ENCODE measurements at places on chromosomes 1 and 21.

GRCh38 chr21:16842696-16843035 is 670.2 kb upstream of the CXADR start:
- no peak for DNase-seq

GRCh38 chr1:96488777-96489176 is 232.8 kb upstream of the PTBP2 start:
- DNase-seq = no peak

- no peak for DNase-seq
Observed at GRCh38 chr1:180519846-180520245, 17.5 kb upstream of the ACBD6 start.

GRCh38 chr1:2949966-2950925 is 71.0 kb upstream of the ACTRT2 start:
- no peak for DNase-seq

DNA sequence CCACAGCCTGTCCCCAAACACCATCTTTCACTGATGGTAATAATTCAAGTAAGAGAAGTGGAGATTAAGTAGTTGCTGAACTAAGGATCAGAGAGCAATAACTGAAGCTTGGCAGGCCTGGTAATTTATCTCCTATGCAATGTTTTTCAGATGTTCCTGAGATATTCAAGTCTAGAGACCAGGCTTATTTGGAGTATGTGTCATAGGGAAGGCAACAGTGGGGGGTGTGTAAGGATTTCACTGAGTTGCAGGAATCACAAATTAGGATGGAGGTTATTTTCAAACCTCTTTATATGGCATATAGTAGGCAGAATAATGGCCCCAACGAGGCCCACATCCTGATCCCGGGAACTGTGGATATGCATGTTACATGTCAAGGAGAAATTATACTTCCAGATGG is 171.7 kb downstream of the KCNJ6 start:
- DNase-seq = no peak

DNA sequence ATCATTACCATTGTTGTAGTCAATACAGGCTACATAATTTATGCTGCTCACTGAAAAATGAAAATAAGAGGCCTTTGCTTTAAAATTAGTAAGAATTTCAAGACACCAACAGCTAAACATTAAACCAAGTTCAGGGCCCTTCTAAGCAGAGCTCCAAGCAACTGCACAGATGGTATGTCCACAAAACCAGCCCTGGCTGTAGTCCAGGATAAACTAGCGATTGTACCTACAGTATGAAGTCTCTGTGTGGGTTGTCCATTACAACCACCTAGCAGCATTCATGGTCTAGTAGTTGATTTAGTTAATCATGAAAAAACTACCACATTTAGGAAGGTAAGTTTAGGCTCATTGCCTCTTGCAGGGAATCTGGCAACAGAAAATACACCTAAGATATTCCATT is 35.3 kb downstream of the CLCA4 start:
- DNase-seq = no peak

GRCh38 chr1:108590957-108591356 is 31.1 kb downstream of the EEIG2 start:
- peak; percentile 17 for DNase-seq

GRCh38 chr1:94929351-94930217 is 2.7 kb upstream of the CNN3 start:
- DNase-seq = no peak

DNA sequence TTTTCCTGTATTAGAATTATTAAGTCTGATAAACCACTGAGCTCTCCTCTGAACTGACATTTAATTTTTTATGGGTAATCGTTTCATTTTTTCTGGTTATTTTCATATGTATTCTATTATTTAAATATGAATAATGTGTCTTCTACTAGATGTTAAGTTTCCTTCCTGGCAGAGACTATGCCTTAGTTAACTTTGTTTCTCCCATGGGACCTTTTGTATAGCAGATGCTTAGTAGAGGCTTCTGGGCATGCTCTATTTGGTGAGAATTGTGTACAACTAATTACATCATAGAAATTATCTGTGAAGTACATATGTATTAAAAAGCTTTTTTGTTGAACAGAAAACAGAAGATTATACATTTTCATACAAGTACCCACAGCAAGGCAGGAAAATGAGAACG is 23.4 kb downstream of the CTBS start:
- no peak for DNase-seq

DNA sequence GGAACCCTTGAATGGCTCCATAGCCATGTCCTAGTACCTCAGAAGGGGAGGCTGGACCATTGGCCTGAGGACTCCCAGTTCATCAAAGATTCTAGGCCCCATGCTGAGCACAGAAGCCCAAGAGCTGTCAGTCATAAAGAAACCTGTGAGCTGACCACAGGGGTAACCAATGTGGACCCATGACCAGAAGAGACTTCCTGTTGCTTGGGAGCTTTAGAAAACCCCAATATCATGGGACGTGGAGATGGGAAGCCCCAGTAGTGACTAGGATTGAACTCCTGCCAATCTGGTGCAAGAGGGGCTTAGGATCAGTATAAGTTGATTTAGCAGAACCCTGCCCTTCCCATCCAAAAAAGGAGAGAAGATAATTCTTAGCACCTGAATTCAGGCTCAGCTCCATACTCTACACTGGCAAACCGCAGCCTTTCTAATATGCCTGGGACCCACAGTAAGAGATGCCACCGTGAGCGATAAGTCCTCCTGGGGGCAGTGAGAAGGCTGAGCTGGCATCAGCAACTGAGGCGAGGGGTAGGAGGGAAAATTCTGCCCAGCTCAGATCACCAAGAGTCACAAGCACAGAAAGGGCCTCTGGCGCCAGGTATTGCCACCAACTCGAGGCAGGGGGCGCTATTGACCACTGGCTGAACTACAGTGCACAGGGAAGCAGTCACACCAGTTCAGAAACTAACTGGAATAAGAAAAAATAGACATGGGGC is 108.9 kb downstream of the CAPN8 start:
- DNase-seq = no peak

- DNase-seq = no peak
Observed at GRCh38 chr1:68600049-68600661, 103.3 kb upstream of the DEPDC1 start.

DNA sequence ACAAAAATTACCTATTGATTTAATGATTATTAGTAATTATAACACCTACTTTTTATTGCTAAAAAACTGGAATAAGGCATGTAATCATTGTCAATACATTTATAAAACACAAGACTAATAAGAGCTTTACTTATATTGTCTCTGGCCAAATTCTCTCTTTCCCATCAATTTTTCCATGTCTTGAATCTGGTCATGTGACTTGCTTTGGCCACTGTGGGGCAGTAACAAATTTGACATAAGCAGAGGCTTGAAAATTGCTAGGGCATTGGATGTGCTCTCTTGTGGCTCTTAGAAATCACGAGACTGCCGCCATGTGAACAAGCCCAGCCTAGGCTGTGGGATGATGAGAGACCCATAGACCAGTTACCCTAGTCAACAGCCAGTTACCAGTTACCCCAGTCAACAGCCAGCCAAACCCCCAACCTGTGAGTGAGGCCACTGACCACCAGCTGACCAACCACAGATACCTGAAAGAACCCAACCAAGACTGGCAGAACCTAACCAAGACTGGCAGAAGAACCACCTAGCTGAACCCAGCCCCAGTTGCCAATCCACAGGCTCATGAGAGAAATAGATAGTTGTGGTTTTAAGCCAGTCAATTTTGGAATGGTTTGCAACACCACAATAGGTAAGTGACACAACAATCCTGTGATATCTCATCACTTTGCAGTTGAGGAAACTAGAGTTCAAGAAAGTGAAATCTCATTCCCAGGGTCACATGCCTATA is 8.8 kb downstream of the KLHDC7A start:
- DNase-seq = no peak

DNA sequence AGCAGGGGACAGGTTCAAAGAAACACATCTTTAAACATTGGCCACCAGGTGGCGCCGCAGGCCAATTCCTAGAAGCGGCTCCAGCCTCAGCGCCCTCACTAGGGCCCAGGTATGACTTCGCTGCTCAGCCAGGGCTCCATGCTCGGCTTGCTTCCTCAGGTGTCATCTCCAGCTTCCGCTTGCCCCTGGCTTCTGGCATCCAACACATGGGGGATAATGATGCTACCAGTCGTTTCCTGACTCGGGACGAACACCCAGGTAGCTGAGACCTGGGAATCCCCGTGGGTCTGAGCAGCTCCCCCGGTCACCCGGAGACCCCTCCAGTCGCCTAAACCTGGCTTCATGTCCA is 8.5 kb upstream of the MEX3A start:
- peak; percentile 68 for DNase-seq

- DNase-seq = no peak
Observed at GRCh38 chr1:175673371-175674150, 69.8 kb downstream of the TNR start.

DNA sequence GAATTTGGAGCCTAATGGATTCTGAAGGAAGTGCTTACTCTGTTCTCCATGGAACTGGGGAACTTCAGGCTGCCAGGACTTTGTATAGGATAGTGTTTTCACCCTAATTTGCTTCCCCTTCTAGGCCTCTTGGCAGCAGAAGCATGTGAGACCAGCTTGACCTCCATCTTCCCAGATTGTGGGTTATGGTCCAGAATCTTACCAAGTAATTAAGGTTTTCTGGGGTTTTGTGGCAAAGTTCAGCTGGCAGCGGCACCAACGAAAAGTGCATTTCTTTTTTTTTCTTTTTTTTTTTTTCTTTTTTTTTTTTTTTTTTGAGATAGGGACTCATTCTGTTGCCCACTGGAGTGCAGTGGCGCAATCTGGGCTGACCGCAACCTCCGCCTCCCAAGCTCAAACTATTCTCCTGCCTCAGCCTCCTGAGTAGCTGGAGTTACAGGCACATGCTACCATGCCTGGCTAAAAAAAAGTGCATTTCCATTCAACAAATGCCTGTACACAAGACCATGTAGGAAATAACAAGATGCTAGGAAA is 3.4 kb upstream of the BMP8A start:
- no peak for DNase-seq

DNA sequence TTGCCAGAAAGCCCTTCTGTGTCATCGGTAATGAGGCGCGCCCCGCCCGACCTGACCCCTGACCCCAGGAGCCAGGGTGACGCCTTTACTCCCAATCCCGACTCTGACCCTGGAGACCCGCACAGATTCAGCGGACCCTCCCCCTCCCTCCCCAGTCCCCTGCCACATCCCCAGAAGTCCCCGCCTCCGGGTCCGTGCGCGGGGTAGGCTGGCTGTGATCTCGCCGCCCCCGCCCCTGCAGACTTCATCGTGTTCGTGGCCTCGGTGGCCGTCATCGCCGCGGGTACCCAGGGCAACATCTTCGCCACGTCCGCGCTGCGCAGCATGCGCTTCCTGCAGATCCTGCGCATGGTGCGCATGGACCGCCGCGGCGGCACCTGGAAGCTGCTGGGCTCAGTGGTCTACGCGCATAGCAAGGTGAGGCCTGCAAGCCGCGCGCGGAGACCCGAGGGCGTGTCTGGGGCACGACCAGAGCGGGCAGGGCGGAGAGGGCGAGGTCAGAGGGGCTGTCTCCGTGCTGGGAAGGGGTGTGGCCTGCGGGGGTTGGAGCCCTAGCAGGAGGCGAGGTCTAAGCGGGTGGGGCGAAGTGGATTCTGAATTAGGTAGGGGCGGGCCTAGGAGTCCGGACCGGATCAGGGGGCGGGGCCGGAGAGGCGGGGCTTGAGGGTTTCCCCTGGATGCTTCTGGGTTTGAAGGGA is 34.8 kb downstream of the KCNQ4 start:
- DNase-seq = peak; percentile 84

- DNase-seq = peak; percentile 75
Observed at GRCh38 chr1:221712776-221713431, 29.0 kb downstream of the DUSP10 start.

DNA sequence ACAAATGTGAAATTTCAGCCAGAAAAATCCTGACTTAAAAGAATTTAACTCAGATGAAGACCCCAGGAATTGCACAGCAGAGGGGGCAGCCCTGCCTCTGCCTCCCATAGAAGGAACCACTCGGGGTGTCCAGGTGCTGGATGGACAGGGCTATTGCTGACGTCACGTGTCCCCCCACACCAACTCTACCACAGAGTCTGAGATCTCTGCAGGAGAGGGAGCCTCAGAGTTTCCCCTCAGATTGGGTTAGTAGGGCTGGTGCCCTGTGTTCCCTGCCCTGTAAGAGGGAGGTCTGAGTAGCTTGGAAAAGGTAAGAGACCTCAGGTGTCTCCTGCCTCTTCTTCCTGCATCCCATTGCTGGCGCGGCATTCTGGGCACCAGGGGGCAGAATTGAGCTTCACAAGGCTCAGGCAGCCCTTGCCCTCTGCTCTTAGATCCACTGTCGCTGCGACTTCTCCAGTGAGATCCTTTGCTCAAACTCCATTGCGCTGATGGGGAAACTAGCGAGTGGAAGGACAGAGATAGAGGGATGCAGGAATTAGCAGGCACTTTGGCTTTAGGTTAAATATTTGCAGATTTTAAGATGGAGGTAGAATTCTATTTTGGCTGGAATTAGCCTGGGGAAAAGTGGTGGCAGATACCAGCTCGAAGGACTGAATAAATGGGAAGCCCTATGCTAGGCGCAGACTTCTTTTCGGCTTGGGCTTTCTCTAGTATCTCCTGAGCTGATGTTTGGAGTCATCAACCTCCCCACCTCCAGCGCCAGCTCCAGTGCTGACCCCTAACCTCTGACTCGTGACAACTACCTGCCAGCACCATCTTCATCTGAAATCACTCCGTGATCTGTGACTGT is 42.8 kb upstream of the DMBX1 start:
- DNase-seq = peak; percentile 28

DNA sequence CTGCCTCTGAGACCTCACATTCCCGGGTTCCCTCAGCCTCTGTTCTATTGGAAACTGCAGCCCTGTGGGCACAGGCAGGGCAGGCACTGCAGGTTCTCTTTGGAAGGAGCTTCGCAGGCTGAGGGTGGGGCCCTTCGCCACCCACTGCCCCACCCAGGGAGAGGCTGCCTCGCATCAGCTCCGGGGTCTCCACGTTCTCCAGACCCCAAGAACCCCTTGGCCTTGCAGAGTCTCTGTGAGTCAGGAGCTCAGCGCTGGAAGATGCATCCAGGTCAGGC is 8.6 kb upstream of the C1orf159 start:
- DNase-seq = no peak

GRCh38 chr21:22342889-22343288 is 1344.7 kb downstream of the NCAM2 start:
- no peak for DNase-seq

GRCh38 chr1:221182791-221183533 is 303.7 kb downstream of the HLX start:
- DNase-seq = no peak

DNA sequence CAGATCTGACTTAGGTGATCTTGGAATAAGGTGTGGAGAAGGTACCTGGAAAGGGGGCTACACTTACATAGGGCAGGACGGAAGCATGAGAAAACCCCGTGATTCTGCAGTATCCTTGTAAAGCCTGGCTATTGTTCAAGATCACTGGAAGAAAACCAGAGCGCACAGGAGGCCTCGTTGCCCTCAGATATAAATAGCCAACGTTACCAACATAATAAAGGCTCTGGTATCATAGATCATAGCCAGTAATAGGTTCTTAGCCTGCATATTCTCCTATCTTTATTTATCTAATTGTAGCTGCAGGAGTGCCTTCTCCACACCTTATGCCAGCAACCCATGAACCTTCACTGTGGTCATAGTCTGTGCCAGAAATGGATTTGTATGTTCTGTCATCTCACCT is 35.9 kb upstream of the MPZL1 start:
- DNase-seq = no peak

- DNase-seq = no peak
Observed at GRCh38 chr1:5494518-5494917, 497.7 kb downstream of the NPHP4 start.

GRCh38 chr1:98965394-98965793 is 39.3 kb downstream of the PLPPR5 start:
- no peak for DNase-seq

GRCh38 chr1:244406337-244406736 is 45.4 kb downstream of the ADSS2 start:
- DNase-seq = no peak
